ENCODE measurements at places on chromosomes 12 and 14.

DNA sequence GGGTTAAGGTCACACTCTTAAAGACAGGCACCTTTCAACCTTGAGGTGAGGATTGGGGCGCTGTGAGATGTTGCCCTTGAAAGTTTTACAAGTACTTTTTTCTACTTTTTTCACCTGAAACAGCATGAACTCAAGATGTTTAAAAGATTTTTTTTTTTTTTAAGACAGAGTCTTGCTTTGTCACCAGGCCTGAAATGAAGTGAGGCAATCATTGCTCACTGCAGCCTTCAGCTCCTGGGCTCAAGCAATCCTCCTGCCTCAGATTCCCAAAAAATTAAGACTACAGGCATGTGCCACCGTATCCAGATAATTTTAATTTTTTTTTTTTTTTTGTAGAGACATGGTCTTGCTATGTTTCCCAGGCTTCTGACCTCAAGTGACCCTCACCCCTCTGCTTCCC is 243.9 kb downstream of the DIO2 start:
- no peak for DNase-seq

- DNase-seq, result no peak
Measured at GRCh38 chr14:64987438-64987767, 708 bp downstream of the FNTB start.

GRCh38 chr12:89236237-89236636 is 116.1 kb downstream of the DUSP6 start:
- DNase-seq, result no peak

DNA sequence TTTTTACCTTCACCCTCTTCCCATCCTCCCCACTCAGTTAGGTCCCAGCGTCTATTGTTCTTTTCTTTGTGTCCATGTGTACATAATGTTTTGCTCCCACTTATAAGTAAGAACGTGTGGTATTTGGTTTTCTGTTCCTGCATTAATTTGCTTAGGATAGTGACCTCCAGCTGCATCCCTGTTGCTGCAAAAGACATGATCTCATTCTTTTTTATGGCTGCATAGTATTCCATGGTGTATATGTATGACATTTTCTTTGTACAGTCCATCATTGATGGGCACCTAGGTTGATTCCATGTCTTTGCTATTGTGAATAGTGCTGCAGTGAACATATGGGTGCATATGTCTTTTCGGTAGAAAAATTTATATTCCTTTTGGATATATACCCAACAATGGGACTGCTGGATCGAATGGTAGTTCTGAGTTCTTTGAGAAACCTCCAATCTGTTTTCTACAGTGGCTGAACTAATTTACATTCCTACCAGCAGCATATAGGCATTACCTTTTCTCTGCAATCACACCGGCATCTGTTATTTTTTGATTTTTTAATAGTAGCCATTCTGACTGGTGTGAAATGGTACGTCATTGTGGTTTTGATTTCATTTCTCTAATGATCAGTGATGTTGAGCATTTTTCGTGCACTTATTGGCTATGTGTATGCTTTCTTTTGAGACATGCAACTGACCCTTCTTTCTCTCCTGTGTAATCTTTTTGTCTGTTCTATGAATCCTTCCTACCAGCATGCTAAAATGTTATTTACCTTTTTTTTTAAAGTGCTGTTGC is 279.7 kb upstream of the AMIGO2 start:
- DNase-seq, result no peak

DNA sequence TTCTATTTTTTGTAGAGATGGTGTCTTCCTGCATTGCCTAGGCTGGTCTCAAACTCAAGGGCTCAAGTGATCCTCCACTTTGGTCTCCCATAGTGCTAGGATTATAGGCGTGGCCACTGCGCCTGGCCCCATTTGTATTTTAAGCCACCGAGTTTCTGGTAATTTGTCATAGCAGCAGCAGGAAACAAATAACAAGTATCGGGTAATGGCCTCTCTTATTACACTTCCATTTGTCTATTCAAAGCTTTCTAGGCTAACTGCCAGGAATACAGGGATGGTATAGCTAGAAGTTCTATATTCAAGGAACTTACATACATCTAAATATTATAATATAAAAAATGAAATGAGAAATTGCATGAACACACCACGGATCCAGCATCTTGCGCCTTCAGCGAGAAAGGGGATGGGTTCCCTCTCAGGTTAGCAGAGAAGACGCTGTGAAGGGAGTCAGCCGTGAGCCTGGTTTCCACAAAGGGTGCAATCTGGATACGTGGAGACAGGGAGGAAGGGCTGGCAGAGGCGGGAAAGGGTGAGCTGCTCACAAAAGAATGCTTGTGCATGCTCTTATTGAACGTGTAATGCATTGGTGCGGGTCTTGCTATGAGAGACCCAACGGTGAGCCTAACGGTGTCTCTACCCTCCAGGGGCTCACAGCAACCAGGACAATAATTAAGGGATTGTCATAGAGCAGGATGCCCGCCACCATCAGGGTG is 9.5 kb downstream of the BDKRB1 start:
- no peak for DNase-seq

GRCh38 chr12:67562513-67563287 is 85.8 kb upstream of the DYRK2 start:
- DNase-seq, result no peak

DNA sequence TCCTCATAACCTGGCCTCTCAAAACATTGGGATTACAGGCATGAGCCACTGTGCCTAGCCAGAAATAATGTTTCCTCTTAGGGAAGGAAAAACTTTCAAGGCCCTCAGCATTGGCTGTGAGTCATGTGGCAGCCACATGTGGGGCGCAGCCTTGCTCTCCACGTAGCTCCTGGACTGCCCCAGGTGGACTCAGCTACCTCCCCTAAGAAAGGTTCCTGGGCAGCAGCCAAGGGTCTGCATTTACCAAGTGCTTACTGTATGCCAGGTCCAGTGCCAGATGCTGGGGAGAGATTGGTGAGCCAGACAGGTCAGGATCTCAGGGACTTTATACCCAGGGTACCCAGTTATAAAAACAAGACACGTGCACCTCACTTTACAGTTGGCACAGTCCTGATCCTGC is 3.7 kb upstream of the TRPV4 start:
- no peak for DNase-seq

DNA sequence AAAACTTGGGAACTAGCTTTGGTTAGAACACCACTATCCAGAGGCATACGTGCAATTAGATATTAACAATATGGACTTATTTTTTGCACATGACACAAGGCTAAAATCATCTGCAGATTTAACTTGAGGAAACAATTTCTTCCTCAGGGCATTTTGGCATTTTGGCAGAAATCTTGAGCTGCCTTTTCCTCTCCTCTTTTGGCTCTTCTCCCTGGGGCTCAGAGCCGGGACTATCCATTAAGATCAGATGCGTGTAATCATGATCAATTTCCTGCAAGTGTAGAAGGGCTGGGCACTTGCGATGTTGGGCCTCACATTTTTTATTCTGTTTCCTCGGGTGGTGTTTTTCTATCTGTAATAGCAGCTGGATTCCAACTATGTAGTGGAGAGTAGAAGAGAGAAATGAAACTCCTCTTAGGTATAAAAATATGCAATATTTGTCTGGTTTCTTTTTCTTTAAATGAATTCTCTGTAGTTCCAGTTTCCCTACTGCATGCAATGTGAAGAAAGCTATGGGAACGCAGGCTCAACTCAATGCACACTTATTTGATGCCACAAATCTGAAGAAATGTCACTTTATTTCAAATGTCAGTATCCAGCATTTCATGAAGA is 1010.8 kb downstream of the FLRT2 start:
- no peak for DNase-seq

DNA sequence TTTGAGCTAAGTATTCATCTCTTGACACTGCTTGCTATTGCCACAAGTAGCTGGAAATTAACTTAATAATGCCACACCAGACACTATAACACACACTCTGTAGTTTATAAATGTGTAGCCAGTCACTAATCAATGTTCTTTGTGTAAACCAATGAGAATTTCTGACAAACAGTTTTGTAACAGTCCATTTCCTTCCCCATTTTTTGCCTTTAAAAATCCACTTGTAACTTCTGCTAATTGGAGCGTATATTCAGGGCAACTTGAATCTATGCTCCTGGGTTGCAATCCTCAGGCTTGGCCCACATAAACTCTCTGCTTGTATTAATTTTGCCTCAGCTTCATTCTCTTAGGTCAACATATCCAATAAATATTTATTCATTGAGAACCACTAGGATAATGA is 125.0 kb upstream of the DHRS4 start:
- DNase-seq, result no peak

GRCh38 chr14:70711451-70711850 is 69.7 kb downstream of the TTC9 start:
- no peak for DNase-seq

DNA sequence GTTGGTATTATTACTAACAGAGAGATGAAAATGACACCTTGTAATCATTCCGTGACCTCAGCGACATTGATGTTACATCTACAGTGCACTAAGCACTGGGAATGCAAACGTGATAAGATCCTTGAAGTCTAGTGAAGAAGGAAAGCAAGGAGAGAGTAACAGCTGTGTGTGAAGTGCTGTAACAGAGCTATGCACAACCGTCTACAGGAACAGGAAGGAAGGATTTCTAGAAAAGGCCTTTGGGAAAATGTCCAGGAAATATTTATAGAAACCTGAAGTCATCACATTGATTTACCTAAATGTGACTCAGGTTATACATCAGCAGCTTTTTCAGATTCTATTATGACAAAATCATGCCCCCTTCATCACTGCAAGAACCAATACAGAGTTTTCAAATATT is 304.2 kb upstream of the AMIGO2 start:
- no peak for DNase-seq

DNA sequence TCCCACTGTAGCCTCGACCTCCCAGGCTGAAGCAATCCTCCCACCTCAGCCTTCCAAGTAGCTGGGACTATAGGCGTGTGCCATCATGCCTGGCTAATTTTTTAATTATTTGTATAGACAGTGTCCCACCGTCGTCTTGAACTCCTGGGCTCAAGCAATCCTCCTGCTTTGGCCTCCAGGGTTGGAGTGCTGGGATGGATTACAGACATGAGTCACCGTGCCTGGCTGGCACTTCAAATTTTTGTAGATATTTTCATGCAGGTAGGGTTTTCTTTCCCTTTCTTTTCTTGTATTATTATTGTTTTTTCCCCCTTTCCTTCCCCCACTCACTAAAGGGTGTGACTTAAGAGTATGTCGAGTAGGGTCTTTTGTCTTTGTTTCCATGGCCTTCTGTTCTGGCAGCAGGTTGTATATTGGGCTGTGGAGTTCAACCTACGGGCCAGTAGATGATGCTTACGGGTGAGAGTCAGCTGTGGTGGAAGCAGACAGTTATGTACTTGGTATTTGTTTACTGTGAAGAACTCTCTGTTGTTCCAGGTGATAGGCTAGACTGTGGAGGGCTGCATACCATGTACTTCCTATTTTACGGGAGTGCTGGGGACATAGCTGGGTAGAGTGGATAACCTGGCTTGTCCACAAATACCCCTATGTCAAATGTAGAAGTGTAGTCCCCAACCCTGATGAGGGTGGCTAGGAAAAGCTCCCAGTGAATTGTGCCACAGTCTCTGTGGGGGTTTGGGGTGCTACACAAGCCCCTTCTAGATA is 30.7 kb downstream of the RAD51B start:
- no peak for DNase-seq

DNA sequence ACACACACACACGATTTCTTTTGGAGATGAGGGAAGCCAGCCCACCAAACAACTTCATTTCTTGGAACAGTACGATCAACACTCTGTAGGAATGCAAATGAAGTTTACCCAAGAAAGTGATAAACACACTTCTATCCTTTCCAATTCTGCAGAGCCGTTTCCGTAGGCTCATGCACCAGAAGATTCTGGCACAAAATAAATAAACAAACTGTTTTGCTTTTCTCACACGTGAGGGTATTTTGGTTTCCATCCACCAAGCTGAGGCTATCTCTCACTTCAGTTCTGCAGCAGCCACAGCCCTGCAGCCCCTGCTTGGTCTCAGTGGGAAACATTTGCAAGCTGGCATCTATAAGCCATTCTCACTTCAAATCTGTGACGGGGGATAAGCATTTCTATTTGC is 15.3 kb upstream of the TSPAN11 start:
- DNase-seq, result no peak

- DNase-seq, result no peak
Measured at GRCh38 chr12:67980391-67980790, 8.9 kb upstream of the IFNG-AS1 start.

- no peak for DNase-seq
Measured at GRCh38 chr12:96892104-96892503, 15.0 kb upstream of the NEDD1 start.

DNA sequence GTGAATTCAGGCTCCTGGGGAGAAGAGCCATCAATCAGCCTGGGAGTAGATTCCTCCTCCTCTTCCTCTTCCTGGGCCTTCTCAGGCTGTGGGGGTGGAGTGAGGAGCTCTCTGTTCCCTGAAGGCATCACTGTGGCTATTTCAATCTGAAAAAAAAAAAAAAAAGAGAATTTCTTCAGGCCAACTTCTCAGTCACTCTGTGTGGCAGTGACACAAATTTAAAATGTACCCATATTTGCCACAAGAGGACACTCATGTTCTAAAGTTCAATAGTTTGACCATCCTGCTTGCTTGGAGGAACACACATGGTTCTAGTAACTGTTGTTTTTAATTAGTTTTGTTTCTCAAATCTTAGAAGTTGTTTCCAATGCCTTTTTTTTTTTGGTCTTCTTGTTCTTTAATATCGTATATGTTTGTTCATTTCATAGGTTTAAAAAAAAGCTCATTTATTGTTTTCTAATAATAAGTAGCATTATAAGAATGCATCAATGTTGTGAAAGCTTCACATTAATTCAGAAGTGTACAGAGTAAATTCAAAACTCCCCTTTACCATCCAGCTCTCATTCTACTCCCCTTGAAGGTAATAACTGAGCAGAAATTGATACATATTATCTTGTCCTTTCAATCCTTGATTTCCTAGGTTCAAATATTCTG is 23.3 kb upstream of the CCER1 start:
- DNase-seq, result no peak

GRCh38 chr12:23555180-23555824 is 394.2 kb downstream of the SOX5 start:
- DNase-seq, result no peak

DNA sequence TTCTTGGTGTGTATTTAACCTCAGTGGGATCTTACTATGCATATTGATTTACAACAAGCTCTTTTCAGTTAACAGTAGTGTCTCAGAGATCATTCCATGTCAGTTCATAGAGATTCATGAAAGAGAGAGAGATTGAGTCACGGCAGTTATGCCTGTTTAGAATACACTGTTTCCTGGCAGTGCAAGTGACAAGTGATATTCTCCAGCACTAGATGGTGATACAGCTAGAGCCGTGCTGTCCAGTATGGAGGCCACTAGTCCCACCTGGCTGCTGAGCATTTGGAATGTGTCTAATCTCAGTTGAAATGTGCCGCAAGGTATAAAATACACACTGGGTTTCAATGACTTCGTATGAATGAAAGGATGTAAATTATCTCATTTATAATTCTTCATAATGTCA is 184.4 kb downstream of the SUDS3 start:
- DNase-seq, result no peak

GRCh38 chr12:39816671-39817185 is 197.1 kb upstream of the ABCD2 start:
- DNase-seq, result no peak

- DNase-seq, result no peak
Measured at GRCh38 chr14:53570411-53571387, 385.9 kb downstream of the BMP4 start.
